Fibroblast of mammary gland (primary cell): ENCODE measurements at places on chromosomes 6 and 20.

- DNase-seq: no peak
These were observed 7.3 kb upstream of the RAET1L start for GRCh38 chr6:150032598-150032997.

GRCh38 chr6:114735025-114735735 is 392.4 kb upstream of the HS3ST5 start:
- no peak for DNase-seq

GRCh38 chr6:149049230-149049629 is 268.3 kb upstream of the TAB2 start:
- DNase-seq: no peak

DNA sequence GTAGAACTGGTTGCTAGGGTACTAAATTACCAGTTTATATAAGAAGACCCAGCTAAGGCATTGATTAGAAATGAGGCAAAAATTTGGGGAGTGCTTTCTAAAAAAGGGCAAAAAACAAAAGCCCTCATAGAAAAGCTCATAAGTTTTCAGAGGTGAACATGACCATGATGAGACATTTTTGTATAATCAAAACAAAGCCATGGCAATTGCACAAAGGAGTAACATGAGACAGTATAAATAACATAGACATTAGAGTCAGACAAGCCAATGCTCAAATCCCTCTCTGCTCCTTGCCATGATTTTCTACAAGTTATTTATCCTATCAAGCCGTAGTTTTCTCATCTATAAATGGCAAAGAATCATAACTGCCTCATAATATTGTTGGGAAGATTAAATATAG is 112.2 kb upstream of the ADTRP start:
- DNase-seq: peak; percentile 5

DNA sequence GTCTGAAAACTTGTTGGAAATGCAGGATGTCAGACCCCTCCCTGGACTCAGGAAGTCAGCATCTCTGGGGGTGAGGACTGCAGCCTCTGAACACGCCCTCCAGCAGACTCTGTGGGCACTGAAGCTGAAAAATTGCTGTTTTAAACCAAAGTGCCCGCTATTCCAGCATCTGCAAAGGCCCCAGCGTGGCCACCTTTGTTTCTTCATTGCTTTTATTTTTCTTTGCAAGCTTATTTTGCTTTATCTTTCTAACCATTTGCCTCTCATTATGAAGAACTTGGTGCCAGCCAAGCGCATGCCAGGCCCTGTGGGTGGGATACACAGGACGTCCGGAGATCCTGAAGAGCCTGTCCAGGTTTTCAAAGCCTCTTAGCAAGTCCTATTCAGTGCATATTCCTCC is 203.9 kb upstream of the CST7 start:
- DNase-seq: no peak

GRCh38 chr6:170030821-170031471 is 259.9 kb downstream of the DLL1 start:
- DNase-seq: no peak

GRCh38 chr20:20447196-20447595 is 79.3 kb downstream of the INSM1 start:
- no peak for DNase-seq

DNA sequence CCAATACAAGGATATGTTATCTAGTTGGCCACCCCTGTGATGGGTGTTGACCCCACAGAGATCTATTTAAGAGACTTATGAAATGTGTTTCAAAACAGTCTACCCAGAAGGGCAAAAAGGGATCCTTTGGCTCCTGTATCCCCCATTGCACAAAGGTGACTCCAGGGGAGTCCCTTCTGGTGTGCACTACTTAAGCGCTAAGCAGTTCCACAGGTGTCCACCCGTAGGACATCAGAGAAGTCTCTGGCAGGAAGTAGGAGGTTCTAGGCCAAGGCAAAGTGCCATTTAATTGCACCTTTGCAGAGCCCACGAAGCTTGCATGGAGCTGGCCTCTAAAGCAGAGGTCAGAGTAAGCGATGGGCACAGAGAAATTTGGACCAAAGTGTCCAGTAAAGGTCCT is 147.7 kb downstream of the MRPL14 start:
- DNase-seq: no peak

- DNase-seq: no peak
These were observed 203.4 kb upstream of the SULF2 start for GRCh38 chr20:47988676-47989075.

DNA sequence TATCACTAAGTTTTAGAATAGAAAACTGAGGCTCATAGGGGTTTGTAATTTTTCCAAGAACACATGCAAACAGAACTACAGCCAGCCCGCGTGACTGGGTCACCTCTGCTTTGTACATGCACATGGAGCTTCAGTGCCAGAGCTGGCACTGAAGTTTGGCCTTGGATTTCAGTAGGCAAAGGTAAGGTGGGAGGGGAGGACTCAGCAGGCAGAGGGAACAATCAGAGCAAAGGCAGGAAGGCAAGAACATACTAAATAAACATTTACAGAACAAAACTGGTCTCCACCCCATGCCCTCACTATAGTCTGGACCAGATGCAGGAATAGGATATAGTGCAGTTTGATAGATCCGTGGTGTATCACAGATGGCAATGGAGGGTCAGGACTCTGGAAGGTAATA is 13.6 kb upstream of the ABRACL start:
- DNase-seq: no peak

GRCh38 chr6:88989215-88989614 is 25.8 kb upstream of the RNGTT start:
- peak; percentile 65 for DNase-seq

DNA sequence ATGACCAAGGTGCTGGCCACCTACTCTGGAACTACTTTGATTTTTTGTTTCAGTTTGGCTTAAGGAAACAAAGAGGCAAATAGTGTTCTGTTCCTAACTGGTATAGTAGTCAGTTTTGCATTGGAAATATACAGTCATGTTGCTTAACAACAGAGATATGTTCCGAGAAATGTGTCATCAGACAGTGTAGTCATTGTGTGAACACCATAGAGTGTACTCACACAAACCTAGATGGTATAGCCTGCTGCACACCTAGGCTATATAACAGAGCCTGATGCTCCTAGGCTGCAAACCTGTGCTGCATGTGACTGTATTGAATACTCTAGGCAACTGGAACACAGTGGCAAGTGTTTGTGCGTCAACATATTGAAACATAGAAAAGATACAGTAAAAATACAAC is 80.4 kb downstream of the ARID1B start:
- peak; percentile 59 for DNase-seq

- peak; percentile 85 for DNase-seq
These were observed 418.6 kb downstream of the CDKAL1 start for GRCh38 chr6:20952699-20953474.

DNA sequence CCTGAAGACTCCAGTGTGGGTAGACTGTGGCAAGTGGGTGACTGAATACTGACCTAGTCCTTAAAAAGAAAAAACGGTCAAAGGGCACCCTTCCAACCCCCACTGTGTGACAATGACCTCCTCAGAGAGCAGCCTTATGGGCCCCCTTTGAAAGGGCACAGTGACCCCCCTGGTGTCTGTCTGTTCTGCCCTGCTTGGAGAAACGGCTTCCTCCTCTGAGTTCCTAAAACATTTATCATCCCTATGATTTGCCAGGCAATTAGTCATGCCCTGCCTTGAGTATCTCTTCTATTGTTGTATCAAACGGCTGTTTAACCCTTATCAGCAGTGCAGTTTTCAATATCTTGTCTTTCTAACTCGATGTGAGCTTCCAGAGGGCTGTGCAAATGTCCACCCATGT is 21.0 kb upstream of the STX16 start:
- peak; percentile 61 for DNase-seq

DNA sequence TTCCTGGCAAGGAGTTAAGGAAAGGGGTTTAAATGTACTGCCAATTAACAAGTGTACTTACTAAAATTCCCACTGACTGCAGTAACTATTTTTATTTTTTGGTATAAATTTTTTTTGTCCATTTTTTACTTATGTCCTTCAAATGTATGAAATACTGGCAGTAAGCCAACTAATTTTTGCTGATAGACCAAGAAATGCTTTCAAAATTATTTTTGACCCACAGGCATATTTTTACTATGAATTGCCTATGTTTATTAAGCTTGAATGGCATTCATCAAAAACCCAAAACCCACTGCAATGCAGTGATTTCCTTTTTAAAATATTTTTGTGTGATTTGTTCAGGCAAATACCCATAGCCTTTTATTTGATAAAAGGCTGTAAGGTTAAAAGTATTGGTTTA is 560.1 kb downstream of the UTRN start:
- DNase-seq: no peak

- DNase-seq: no peak
These were observed 13.1 kb downstream of the MTHFD1L start for GRCh38 chr6:150878347-150879213.

DNA sequence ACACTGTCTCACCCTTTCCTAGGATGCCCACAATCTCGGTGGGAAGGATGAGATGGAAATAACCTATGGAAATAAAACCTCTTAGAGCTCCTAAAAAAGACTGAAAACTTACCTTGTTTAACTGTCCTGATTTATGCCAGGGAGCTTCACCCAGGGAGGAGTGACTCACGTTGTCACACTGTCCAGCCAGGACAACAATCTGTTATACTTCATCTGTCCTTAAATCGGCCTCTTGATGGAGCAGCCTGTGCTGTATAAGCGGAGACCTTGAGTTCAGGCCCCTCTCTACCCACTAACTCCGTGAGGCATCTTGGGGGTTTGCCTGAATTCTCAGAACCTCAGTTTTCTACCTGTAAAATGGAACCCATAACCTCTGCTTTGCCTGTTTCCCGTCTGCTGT is 9.2 kb upstream of the KIAA1755 start:
- no peak for DNase-seq

DNA sequence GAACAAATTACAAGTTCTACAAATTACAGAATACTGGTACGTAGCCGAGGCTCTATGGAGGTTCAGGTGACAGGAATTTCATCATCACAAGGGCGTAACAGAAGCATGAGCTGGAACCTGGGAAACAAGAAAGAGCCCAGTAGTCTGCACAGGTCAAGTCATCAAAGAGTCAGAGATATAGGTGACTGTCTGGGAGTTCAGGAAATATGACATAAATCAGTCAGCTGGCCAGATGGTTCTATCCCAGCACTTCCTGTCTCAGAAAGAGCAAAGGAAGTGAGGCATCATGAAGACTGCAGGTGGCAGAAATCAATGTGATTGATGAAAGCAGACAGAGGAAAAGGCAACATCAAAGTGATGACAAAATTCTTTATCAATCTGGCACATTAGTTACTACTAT is 23.3 kb downstream of the MYCT1 start:
- DNase-seq: peak; percentile 16

DNA sequence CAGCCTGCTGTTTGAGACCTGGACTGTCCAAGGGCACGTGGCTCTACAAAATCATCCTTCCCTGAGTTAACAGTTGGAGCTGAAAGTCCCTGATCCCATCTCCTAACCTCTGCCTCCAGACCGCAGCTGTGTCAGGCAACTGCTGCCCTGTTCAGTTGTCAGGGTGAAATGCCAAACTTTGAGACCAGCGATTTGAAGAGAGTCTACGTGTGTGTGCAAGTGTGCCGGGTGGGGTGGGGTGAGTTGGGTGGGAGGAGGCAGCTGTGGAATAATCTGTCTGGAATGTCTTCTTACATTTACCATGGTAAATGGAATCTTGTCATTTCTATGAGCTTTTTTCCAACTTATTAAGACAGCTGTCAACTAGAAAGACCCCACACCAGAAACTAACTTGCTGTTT is 81.0 kb upstream of the FAM8A1 start:
- DNase-seq: no peak

DNA sequence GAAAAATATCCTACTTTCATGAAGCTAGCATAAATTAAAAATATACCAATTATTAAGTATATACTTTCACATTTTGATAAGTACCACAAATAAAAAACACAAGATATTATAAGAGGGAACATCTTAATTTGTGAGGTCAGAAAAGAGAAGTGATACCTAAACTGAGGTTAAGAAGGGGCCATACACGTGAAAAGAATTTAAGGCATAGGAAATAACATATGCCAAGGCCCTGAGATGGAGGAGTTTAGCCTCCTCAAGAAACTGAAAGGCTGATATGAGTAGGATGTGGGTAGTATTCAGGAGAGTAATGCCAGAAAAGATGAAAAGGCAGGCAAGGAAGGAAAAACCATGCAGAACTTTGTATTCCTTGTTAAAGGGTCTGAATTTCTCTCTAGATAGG is 116.6 kb upstream of the HTR1E start:
- no peak for DNase-seq

DNA sequence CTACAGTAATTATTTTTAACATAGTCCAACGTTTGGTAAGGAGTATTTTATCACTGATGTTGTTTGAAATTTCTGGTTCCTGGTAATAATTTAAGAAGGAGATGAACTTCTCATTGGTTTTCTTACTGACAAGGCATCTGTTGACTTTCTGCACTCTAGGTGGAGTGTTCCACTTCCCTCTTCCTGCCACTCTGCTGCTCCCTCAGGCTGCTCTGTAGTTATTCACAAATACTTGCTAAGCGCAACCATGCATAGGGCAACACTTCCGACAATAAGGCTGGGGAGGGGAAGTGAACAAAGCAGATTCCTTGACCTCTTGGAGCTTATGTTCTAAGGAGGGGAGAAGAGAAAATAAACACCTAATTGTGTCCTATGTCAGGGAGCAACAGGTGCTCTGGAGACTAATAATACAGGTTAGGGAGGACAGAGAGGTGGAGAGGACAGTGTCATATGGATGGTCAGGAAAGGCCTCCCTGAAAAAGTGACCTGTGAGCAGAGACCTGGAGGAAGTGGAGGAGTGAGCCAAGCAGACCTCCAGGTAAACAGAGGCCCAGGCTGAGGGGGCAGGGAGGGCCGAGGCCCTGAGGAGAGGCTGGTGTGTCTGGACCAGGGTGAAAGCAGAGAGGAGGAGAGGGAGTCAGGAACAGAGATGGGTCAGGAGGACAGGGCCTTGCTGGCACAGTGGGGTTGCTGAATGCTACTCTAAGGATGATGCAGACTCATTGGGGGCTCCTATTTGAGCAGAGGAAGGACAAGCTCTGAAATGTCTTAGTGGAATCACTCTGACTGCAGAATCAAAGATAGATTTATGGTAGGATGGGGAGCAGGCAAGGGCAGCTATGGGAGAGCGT is 134.8 kb upstream of the SLC24A3 start:
- no peak for DNase-seq

DNA sequence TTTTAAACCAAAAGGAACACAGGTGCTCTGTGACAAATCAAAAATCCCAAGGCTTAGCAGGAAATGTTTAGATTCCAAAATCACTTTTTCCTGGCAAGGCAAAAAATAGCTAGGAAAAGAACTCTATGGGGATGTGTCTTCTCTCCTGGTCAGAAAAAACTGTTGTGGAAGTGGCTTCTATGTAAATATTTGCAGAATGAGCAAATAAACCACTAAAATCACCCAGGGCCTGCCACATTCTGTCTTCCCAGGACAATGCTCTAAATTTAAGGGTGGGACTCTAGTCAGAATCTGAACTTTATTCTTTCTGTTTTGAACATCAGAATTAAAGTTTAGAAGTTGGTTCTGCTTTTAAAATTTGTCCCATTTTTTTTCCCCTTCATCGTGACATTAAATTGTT is 29.3 kb downstream of the GCM1 start:
- DNase-seq: peak; percentile 30

DNA sequence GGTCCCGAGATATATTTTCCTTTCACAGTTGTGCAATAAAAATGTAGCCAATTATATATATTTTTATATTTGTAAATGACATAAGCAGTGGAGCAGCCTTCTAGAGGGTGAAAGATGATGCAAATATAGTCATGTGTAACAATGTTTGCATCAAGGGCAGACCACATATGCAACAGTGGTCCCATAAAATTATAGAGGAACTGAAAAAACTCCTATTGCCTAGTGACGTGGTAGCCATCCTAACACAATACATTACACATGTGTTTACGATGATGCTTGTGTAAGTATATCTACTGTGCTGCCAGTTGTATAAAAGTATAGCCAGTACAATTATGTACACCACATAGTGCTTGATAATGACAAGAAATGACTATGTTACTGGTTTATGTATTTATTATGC is 162.8 kb downstream of the ZFAND3 start:
- DNase-seq: no peak

- DNase-seq: no peak
These were observed 639.2 kb downstream of the MAFB start for GRCh38 chr20:40049854-40050253.
